ENCODE measurements at places on chromosomes 7 and 10. TPM values are rescaled to one million over a fixed set of nuclear protein-coding genes. Genes with fewer than 3 reads are reported as not detected.

WEE2 gene
- not detected for total RNA-seq

OPN4 gene
- not detected for total RNA-seq

PKD1L1 gene
- 3.0 TPM for total RNA-seq

TUBAL3 gene
- not detected for total RNA-seq

C10orf143 gene
- 0.44 TPM for total RNA-seq

FAM237B gene
- not detected for total RNA-seq

DNA sequence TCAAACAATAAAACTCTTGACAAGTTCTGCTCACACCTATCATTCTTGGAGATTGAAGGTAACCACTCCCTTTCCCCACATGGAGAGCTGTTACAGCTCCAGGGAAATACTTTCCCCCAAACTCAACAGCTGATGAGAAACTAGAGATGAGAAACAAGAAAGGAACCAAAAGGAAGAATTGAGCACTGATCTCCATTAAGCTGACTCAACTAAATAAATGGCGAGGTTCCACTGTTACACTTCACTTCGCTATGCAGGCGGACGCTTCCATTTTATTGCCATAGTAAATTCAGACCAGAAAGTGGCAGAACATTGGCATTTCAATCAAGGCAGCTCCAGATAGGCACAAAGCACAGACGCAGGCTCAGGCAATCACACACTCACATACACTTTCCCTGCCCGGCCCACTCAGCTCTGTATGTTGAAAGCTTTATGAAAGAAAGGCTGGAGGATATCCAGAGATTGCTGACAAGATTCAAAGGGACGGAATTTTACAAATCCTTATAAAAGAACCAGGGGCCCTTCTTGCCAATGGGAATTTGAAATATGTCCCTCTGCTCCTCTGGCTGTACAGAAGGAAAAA, 11.5 kb upstream of the YAE1 start:
- no peaks in the 10 kb centered on the region for H3K36me3 ChIP-seq
- no peak for DNase-seq
- no peak overlapping the region for H3K4me3 ChIP-seq
- H3K27ac ChIP-seq, result no peak overlapping the region
- H3K27me3 ChIP-seq, result peaks cover 19% of the 10 kb centered on the region

GRCh38 chr10:19783721-19784120, 32.5 kb upstream of the PLXDC2 start:
- H3K4me1 ChIP-seq, result no peaks in the 10 kb centered on the region
- no peak overlapping the region for H3K4me3 ChIP-seq
- no peak for DNase-seq
- H3K27ac ChIP-seq, result no peak overlapping the region

DNA sequence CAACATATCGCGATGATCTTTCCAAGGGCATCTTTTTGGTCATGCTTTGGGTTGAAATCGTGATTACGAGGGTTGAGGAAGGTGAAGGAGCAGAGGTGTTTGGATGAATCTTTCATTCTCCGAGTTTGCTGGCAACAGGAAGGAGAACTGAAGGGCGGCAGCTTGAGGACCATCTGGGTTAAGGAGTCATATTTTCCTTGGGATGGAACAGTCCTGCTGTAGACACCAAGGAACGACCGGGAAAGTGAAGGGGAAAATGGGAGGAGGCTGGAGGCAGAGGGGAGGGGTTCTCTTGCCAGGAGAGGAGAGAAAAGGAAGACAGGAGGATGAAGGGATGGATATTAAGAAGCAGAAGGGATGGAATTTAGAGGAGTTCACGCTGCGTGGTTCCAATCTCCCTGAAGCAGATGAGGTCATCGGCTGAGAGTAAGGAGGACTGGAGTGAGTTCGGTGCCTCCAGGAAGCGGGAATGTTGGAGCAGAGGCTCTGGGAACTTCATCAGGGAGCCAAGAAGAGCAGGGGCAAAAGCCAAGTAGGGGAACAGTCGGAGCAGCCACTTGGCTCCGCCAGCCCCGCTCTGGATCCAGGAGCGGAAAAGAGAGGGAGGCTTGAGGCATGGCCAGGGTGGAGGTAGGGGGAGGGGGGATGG, 116.6 kb upstream of the GALNT17 start:
- no peaks in the 10 kb centered on the region for H3K27me3 ChIP-seq
- H3K27ac ChIP-seq, result no peak overlapping the region
- DNase-seq, result no peak
- H3K4me3 ChIP-seq, result no peak overlapping the region
- H3K36me3 ChIP-seq, result no peaks in the 10 kb centered on the region
- no peaks in the 10 kb centered on the region for H3K4me1 ChIP-seq

- peaks cover 17% of the 10 kb centered on the region for H3K4me1 ChIP-seq
- no peak overlapping the region for H3K27ac ChIP-seq
- no peaks in the 10 kb centered on the region for H3K36me3 ChIP-seq
- H3K4me3 ChIP-seq, result no peak overlapping the region
- no peaks in the 10 kb centered on the region for H3K27me3 ChIP-seq
- DNase-seq, result peak; percentile 18
These were observed 3.8 kb upstream of the STN1 start for GRCh38 chr10:103921750-103922195.

DNA sequence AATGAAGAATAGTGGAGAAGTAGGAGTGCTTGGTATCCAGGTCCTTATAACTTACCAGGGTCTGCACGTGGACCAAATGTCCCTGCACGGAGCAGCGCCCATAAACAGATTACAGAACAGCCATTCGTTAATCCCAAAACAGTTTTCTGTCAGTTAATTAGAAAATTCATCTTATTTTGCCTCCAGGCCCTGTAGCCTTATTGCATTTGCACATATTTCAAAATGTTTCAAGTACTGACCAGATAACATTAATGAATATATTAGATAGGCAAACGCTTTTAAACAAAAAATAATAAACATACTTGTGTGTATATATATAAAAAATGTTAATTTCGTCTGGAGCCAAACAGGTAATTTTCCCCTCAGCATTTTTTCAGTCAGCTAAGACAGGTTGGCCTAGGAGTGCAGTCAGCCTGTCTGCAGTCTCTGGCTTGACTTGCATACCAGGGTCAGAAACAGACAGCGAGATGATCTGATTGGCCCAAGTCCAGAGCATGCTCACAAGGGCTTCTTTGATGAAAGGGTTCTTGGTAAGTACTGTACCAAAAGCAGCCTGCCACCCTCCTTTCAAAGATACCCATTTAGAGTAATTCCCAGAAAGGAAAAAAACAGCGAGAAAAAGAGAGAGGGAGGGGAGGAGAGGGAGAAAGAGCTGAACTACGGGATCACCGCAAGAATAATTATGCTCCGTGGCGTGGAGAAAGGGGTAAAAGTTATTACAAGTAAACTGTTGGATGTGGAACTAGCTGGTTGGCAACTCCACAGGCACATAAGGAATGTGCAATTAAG, 194.4 kb upstream of the TCF7L2 start:
- DNase-seq, result no peak
- H3K27ac ChIP-seq, result no peak overlapping the region
- H3K4me3 ChIP-seq, result no peak overlapping the region
- no peaks in the 10 kb centered on the region for H3K27me3 ChIP-seq
- no peaks in the 10 kb centered on the region for H3K4me1 ChIP-seq
- no peaks in the 10 kb centered on the region for H3K36me3 ChIP-seq

- no peaks in the 10 kb centered on the region for H3K36me3 ChIP-seq
- no peaks in the 10 kb centered on the region for H3K27me3 ChIP-seq
- no peak overlapping the region for H3K27ac ChIP-seq
- H3K4me3 ChIP-seq, result no peak overlapping the region
- H3K4me1 ChIP-seq, result peaks cover 4% of the 10 kb centered on the region
These were observed 204.4 kb downstream of the TPST1 start for GRCh38 chr7:66409493-66409892.

DNA sequence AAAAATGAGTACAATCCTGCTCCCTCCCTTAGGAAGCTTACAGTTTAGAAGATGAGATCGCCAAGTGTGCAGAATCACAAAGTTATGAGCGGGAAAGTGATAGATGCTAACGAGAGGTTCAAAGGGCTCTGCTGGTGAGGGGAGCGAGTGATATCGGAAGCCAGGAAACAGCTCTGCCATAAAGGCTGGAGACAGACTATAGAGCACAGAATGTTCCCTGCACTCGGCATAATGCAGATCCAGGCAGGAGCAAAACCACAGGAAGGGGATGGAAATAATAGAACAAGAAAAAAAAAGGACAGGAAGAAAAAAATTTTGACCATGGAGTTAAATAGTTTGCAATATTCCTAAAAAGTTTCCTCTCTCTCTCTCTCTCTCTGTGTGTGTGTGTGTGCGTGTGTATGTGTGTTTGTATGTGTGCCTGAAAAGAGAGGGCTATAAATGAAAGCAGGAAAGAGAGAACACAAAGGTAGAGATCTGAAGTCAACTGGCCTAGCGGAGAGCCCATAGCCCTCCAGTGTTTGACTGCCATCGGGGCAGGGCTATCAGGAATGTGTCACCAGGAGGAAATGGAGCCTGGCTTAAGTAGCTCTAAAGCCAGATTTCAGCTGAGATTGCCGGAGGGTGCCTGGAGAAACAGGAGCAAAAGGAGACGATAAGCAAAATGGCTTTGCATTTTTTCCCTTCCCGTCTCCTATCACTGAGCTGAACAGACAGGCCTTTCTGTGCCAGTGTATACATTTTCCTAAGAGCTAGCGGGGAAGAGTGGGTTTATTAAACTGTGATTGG, 175.8 kb upstream of the LYZL1 start:
- DNase-seq, result peak; percentile 60
- no peak overlapping the region for H3K4me3 ChIP-seq
- peaks cover 12% of the 10 kb centered on the region for H3K4me1 ChIP-seq
- no peaks in the 10 kb centered on the region for H3K27me3 ChIP-seq
- H3K27ac ChIP-seq, result no peak overlapping the region
- no peaks in the 10 kb centered on the region for H3K36me3 ChIP-seq

DNA sequence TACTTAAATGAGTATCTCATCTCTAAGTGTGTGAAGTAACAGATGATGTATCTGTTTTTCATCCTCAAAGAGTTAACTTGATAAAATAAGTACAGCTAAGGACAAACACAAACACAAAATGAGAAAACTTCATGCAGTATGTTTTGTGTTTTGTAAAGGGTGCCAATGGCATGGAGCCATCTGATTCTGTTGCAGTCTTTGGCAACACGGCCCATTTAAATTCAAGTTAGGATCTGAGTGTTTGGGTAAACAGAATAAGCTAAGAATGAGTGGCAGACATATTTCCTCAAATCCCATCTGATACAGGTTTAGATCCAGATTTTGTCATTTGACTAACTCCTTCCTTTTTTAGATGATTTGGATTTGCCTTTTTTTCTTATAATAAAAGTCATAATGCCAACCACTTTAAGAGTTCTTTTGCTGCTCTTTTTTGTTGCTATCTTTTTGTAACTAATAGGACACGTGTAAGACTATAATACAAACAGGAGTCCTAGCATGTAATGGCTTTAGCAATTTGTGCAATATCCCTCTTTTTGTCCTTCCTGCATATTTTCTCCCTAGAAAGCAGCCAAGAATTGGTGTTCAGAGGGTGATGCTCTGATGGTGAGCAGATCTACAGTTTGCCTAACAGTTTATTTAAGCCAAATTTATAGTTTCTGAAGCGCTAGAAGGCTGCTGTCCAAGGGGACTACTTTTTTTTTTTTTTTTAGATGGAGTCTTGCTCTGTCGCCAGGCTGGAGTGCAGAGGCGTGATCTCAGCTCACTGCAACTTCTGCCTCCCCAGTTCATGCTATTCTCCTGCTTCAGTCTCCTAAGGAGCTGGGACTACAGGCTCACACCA, 18.9 kb upstream of the ACTA2 start:
- DNase-seq, result no peak
- no peaks in the 10 kb centered on the region for H3K36me3 ChIP-seq
- no peak overlapping the region for H3K27ac ChIP-seq
- H3K27me3 ChIP-seq, result peaks cover 16% of the 10 kb centered on the region

- no peak overlapping the region for H3K27ac ChIP-seq
- H3K36me3 ChIP-seq, result no peaks in the 10 kb centered on the region
- no peak for DNase-seq
- H3K27me3 ChIP-seq, result no peaks in the 10 kb centered on the region
- no peak overlapping the region for H3K4me3 ChIP-seq
These were observed 63.3 kb downstream of the CTTNBP2 start for GRCh38 chr7:117809958-117810357.
